CD4-positive, alpha-beta T cell treated with Interleukin-6 at 100 ng/mL for 8 hours (primary cell): ENCODE measurements at places on chromosomes 7 and 10.
A peak's percentile ranks its signal among the peaks of the same experiment; 100 is the strongest.

- no peak for DNase-seq
These were observed 194.0 kb upstream of the PRPS1L1 start for GRCh38 chr7:18221377-18222293.

GRCh38 chr7:55524558-55525310, 47.6 kb downstream of the VOPP1 start:
- no peak for DNase-seq

DNA sequence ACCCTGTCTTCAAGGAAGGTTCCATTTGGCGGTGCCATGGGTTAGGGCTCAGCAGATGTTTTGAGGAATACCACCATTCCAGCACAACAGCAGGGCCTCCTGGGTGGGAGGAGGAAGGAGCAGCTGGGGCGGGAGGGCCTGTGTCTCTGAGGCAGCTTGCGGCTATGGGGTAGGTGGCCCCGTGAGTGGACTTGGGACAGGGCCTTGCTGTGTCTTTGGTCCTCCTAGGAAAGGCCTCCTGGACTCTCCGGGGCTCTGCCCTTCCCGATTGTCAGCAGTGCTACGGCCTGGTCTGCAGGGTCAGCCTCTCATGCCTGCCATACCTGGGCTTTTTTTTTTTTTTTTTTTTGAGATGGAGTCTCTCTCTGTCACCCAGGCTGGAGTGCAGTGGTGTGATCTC, 96.7 kb downstream of the PAXIP1 start:
- no peak for DNase-seq

DNA sequence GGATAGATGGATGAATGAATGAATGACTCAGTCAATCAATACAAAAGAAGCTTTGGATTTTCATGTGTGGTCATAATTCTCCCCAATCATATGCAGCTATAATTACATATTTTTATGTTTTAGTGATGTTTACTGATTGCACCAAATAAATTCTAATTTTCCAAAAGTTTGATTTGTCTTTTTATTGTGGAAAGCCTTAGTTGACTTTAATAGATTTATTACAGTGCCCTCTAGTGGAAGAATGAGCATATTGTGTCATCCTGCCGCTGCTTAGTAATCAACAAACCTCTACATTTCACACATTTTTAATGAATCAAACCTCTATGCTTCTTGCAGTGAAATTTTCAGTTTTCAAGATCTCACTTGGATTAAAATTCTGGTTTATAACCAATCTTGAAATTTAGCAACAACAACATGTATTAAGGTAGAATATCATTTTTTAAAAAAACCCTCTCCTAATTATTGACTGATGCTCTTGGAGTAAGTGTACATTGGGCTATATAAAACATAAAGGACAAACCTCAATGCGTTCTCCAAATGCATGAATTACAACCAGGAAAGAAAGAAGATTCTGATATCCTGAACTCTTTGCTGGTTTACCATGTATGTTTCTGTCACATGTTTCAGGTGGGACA, 55.6 kb upstream of the PNLIP start:
- DNase-seq = no peak

- DNase-seq = peak; percentile 9
These were observed 520 bp downstream of the ELAPOR2 start for GRCh38 chr7:87058744-87059524.

DNA sequence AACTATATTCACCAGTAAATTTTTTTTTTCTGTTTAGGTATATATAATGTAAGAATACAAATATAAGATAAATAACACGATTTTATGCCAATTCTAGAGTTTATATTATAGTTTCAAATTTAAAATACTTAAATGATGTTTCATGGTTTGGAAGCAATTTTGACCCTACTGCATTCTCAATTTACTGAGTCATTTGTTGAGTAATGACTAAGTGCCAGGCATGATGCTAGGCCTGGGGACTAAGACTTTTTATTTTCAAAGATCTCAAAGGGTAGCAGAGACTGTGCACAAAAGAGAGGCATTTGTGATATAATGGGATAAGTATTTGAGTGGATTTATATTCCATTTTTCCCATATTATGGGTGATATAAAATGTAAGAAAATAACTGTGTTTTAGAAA, 78.9 kb upstream of the SMIM30 start:
- DNase-seq = no peak

DNA sequence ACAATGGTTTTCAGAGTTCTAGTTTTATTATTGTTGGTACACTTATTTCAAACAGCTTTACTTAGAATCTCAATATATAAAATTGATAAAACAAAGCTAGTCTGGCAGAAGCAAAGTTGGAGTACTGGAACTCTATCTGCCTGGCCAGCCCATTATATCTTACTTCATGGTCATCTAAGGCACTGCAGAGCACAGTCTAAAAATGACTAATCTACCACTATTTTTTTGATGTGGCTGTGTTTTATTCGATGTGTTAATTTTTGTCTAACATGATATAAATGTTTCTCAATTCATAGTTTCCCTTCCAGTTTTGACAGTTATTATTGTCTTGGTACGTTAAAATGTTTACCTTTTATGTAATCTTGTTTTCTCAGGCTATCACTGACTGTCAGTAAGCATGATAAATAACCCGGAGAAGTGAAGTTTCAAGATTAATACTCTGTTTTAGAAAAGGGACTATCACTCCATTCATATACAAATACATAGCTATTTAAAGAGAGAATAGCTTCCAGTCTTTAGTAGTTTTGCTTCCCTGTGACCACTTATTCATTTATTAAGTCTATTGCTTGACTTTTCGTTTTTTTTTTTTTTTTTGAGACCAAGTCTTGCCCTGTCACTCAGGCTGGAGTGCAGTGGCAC, 60.6 kb upstream of the CSTF2T start:
- DNase-seq = no peak

GRCh38 chr10:110042891-110043290, 35.1 kb downstream of the ADD3 start:
- DNase-seq = no peak

- no peak for DNase-seq
These were observed 1012.4 kb upstream of the C7orf33 start for GRCh38 chr7:147578196-147578595.

DNA sequence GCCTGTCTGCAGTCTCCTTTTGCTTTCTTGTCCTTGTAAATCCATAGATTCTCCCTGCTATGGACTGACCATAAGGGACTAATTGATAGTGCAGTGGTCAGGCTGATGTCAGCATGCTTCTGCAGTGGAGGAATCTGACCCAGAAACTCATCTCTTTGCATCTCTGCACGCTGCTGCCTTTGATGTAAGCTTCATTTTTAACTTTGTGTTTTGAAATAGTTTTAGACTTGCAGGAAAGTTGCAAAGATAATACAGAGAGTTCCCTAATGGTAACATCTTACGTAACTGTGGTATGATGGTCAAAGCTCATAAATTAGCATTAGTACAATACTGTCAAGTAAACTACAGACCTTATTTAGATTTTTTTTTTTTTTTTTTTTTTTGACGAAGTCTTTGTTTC, 89.6 kb downstream of the GALNT17 start:
- DNase-seq = no peak

GRCh38 chr10:82880776-82881290, 1005.8 kb downstream of the NRG3 start:
- no peak for DNase-seq

DNA sequence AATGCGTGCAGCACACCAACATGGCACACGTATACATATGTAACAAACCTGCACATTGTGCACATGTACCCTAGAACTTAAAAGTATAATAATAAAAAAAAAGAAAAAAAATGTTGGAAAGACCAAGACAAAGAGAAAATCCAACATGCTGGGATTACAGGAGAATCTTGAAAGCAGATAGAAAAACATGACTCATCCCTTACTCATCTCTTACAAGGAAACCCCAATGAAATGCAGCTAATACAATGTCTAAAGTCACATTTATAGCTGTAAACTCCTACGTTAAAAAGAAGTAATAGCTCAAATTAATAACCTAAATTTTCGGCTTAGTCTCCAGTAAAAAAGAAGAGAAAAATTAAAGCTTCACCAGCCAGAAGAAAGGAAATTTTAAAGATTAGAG, 47.5 kb upstream of the DGKB start:
- DNase-seq = no peak

GRCh38 chr10:95315509-95315908, 24.7 kb upstream of the PDLIM1 start:
- no peak for DNase-seq

DNA sequence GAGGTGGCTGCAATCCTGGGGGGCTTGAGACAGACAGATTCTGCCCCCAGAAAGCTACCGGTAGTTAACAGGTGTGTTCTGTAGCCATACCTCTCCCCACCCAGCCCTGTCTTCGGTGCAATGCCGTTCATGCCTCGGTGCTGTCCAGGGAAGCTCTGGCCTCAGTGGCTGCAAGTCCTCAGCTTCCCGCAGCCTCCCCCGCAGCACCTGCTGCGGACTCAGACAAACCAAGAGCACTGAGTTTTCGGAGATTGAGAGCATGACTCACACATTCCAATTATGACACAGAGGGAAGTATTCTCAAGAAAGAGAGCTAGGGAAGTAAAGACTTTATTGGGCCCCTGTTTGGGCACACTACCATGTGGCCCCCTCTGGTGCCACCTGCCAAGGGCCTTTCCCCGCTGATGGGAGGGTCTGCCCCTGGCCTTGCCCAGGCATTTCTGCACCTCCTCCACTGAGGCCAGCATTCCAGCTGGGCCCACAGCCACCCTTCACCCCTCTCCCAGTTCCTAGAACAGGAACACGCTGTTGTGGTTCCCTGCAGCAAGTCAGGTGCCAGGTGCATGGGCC, 30.2 kb upstream of the EZH2 start:
- DNase-seq = no peak

DNA sequence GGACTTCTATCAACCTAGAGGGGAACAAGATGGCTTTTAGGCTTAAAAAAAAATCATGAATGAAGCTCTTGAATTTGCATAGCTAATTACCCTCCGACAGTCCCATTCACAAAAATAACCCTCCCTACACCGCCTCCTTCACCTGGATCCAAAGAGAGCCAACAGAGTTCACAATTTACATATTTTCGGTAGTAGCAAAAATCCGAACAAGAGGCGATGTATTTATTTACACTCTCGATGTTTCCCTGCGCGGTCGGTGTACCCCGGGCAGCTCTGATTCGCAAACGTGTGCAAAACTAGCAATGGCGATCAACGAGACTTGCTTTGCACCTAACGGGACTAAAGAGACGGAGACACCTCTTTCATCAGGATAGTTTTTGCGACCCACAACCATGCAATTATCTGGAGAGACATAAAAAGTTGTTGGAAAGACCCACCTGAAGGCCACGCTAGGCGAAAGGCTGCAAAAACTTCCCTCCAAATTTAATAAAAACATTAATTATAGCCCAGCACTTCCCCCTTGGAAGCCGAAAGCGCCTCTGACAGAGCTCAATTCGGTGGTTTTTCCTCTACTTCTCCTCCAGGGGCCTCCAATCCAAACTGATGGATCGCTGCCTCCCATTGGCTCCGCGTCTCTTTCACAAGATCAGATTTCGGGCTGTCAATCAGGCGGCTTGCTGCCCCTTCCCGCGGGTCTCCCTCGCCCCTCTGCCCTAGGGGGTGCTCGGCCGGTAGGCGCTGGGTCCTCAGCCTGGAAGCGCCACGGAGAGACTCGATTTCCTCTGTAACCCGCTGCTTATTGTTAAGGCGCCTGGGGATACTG, at the start of gene ETV1:
ETV1 (minus strand) TSS at position 541 of the 823 bp plus-strand sequence. CDS start 614 bp downstream, outside the sequence.
- DNase-seq = no peak

DNA sequence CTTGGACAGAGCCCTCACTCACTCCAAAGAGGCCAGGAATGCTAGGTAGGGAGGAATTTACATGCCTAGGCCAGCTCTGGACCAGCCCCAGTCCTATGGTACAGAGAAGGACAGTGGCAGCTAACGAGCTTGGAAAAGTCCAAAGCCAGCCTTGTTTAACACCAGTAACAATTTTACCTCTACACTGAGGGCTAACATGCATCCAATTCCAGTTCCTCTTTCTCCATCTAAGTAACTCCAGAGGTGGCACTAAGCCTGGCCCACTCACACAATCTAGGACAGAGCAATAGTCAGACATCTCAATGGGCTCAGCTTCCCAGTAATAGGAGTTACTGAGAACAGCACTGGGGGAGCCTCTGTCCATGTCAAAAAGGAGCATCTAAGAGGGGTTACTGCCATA, 5.7 kb upstream of the LCOR start:
- DNase-seq = no peak

GRCh38 chr10:101832325-101832771, 11.3 kb downstream of the KCNIP2 start:
- no peak for DNase-seq

GRCh38 chr10:131358741-131359442, 47.4 kb upstream of the TCERG1L start:
- no peak for DNase-seq

DNA sequence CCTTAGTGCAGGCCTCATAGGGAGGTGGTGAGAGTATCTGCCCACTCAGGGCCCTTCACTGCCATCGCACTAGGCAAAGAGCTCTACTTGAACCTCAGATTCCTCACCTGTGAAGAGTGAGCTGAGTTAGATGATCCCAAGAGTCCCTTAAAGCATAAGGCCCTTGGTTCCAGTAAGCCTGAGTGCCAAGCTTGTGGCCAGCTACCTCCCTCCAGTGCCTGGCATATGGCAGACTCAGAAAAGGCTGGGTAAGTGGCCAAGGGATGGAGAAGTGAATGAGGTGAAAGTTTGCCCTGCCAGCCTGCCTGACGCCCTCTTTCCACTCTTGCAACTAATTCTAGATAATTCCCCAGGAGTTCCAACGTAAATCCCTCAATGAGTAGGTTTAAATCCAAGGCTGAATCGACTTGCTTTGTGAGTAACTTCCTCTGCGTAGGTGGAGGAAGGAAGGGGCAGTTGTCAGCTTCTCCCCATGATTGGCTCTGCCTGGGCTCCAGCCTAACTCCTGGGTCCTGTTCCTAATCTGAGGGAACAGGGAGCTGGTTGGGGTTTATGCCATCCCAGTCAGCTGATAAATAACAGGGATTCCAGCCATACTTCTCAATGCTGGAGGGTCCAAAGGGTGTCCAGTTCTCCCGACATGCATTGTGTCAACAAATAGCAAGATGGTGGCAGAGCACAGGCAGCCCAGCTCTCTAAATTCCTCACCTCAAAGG, 14.2 kb downstream of the DUSP5 start:
- DNase-seq = no peak

GRCh38 chr7:2411815-2412586, 8.6 kb downstream of the CHST12 start:
- no peak for DNase-seq

DNA sequence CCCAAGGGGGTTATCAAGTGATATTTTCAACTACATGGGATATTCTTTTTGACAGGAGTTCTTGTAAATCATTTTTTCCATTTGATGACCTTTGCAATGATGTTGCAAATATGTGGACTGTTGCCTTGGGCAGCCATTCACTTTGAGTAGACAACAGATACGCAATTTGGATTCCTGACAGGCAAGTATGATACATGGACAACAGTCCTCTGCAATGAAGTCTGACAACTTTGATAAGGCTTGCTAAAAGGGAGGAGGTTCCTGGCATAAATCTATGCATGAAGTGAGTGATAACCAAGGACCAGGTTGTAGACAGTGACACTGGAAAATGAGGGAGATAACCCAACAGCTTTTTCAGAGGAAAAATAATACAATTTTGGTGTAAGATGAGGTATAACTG, 17.7 kb downstream of the LRRD1 start:
- DNase-seq = no peak

GRCh38 chr10:86642499-86642898, 11.8 kb upstream of the OPN4 start:
- DNase-seq = no peak

GRCh38 chr10:8873310-8873709, 818.8 kb downstream of the GATA3 start:
- DNase-seq = no peak

GRCh38 chr7:102834999-102835398, 77.8 kb upstream of the LRRC17 start:
- DNase-seq = no peak

- DNase-seq = no peak
These were observed 31.9 kb downstream of the FAM107B start for GRCh38 chr10:14742815-14743214.

- no peak for DNase-seq
These were observed 409 bp downstream of the DNMBP start for GRCh38 chr10:100009283-100009792.
